Activated CD8-positive, alpha-beta memory T cell treated with anti-CD3 and anti-CD28 coated beads, Interleukin-2, amount 10 ng/mL, durations not matched to agents 7 days and 5 days (primary cell): ENCODE measurements at places on chromosomes 3 and 15.

GRCh38 chr3:73448761-73449301, 175.9 kb downstream of the PDZRN3 start:
- no peak for DNase-seq

DNA sequence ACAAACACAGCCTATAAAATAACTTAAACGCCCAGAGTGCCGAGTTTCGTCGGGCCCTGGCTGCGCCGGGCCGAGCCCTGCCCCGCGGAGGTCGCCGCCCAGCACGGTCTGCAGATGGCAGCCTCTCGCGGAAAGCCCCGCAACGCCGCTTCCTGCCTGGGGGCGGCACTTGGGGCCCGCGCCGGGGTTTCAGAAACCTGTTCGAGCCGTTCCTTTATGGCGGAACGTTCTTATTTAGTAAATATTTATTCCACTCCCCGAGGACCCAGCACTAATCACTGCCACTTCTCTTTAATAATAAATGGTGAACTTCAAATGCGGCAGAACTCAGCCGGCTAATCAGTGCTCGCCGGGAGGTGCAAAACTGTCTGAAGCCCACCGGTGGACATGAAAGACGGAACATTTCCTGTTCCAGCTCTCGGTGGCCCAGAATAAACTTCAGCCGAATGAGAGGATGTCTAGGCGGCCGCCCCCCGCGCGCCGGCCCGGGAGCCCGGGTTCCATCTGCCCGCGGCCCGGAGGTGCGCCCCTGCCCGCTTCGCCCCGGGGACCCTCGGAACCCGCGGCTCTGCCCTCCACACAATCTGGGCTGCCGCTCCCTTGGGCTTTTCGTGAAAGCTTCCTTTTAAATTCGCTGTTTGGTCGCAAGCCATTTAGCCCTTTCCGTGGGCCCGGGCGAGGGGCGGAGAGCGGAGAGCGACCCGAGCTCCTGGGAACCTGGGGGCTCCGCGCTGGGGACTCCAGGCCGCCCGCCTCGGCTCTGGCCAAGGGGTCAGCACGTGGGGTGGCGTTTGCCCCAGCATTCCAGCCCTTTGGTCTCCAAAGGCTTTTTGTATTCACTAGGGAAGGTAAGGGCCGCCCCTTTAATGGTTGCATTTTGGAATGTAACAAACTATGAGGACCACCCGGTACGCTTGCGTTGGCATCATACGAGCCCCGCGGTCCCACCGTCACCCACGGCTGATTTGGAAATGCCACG, 110.8 kb upstream of the ATP11B start:
- DNase-seq: peak; percentile 76

GRCh38 chr3:181009225-181009624, 19.7 kb upstream of the DNAJC19 start:
- DNase-seq: no peak

- DNase-seq: no peak
Observed at GRCh38 chr3:49916686-49917085, 12.9 kb downstream of the MON1A start.

DNA sequence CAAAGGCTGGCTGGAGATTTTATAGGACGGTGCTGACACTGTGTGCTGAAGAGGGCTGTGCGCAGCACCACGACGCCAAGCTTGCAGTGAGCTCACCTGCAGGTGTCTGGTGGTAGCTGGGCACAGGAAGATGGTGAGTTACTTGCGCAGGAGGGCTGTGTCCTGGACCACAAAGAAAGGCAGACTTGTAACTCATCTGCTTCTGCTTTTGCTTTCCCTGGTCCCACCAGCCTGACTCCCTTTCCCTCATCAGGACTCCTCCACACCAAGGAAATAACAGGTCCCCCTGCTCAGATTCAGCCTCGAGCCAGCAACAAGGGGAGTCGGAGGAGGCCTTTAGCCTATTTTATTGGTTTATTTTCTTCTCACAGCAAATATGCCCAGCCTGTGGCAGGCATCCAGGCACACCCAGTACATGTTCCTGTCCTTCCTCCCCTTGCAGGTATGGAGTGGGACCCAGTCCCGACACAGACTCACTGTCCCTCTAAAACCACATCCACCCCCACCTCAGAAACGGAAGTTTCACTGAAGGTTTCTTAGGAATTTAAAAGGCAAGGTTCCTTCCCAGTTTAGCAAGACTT, 35.6 kb upstream of the FLNB start:
- no peak for DNase-seq

GRCh38 chr3:38374221-38374620, 27.6 kb downstream of the XYLB start:
- DNase-seq: peak; percentile 69
